ENCODE measurements at places on chromosomes 7 and 10.

DNA sequence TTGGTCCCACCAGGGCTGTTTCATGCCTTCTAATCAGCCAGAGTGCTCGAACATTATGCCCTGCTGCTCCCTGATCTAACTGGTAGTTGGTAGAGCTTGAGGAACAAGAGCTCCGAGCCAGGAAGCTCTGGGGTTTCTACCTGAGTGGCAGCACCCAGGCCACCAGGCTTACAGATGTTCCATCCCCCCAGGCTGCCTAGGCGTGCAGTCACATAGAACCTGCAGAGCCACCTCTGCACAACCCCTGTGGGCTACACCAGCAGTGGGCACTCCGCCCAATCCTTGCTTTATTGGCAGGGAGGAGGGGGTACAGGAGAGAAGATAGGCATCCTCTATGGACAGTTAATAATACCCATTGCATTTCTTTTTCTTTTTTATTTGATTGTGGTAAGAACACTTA is 21.8 kb downstream of the MAP3K8 start:
- DNase-seq = no peak

DNA sequence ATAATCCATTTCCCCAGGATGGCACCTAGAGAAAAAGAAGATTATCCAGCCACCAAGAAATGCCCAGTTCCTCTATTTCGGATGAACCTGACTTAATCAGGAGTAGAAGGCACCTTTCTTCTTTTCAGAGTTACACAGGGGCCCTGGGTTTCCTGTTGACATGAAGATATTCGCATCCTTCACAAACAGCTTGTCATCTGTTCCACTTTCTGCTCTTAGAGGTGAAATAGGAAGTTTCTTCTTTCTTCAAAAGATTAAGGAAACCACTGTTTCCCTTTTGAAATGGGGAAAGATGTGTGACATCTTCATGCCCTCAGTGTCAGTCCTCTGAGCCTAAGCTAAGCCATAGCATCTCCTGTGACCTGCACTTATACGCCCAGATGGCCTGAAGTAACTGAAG is 39.1 kb upstream of the RAB18 start:
- no peak for DNase-seq

GRCh38 chr7:66359656-66360211 is 154.6 kb downstream of the TPST1 start:
- peak; percentile 94 for DNase-seq

DNA sequence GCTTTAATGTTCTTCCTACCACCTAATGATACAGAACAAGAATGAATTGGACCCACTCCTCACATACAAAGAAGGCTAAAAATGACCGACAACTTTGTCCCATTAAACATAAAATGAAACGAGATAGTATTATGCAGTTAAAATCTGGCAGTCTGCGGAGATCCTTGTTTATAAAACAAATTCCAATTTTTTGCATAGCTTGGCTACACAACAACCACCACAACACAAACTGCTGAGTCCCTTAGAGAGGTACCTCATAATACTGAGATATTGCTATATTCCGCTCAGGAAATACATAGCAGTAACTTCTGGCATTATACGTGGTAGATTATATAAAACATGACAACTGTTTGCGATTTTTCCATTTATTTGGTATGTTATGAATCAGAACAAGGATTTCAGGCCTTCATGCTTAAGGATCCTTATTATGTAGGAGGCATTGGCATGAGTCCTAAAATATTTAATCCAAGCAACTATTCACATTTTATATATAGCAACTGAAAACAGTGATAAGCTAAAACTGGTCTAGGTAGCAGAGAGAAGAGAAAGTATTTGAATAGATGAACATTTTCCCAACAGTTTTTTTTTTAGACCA is 96.0 kb downstream of the ANK3 start:
- DNase-seq = no peak
